ENCODE measurements at places on chromosomes 3 and 15.

- no peak for DNase-seq
Observed at GRCh38 chr3:124557-125179, 71.9 kb upstream of the CHL1 start.

DNA sequence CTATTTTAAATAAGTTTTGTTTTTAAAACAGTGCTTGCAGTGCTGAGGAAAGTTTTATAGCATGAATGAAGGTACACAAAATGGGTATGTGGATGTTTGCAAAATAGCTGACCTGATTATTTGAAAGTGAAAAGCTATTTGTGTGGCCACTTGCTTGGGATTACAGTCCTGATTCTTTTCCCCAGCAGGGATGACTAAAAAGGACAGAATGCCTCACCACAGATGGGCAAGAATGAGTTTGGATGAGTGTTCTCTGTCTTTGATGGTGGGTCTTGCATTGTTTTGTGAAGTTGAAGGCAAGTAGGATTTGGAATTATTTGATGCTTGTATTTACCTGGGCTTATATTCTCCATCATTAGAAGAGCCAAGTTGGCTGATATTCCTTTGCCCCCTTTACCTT is 48.8 kb upstream of the MEIS2 start:
- DNase-seq: no peak

GRCh38 chr15:32867313-32867626 is 149.5 kb downstream of the GREM1 start:
- no peak for DNase-seq

DNA sequence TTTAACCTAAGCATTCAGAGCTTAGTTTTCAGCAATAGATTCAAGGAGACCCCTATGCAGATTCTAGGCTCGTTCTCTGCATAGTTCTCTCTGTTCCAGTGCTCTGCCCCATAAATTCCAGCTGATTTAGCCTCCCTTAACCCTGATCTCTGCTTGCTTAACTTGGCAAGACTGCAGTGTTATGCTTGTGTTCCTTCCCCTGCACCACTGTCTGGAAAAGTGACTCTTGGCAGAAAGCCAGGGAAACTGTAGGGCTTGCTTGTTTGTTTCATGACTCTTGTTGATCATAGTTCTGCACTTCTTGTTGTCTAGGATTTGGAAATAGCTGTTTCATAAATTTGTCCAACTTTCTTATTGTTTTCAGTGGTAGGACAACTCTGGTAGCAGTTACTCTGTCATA is 40.1 kb downstream of the ANAPC13 start:
- no peak for DNase-seq

- peak; percentile 78 for DNase-seq
Observed at GRCh38 chr3:141454906-141455602, 31.8 kb upstream of the RASA2 start.

- no peak for DNase-seq
Observed at GRCh38 chr3:159800434-159801155, 188.0 kb upstream of the IL12A start.

DNA sequence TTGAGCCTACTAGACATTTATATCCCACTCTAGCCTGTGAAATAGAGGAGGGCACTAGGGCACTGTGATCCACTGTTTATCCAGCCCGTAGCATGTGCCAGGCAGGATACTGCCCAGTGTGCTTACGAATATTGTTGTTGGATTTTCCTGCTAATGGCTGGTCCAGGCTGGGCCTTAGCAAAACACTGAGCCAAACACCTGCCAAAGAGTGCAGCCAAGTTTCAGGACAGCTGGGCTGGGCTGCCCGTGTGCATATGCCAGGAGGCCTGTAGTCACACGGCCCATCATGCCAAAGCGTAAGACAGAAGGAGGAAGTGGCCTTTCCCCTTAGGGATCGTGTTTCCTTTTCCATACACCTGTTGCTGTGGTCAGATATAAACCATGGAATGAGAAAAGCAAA is 54.5 kb upstream of the ABHD10 start:
- DNase-seq: no peak

- no peak for DNase-seq
Observed at GRCh38 chr3:126450744-126451143, 24.9 kb downstream of the ZXDC start.

GRCh38 chr15:69389426-69389825 is 24.7 kb upstream of the KIF23 start:
- no peak for DNase-seq

DNA sequence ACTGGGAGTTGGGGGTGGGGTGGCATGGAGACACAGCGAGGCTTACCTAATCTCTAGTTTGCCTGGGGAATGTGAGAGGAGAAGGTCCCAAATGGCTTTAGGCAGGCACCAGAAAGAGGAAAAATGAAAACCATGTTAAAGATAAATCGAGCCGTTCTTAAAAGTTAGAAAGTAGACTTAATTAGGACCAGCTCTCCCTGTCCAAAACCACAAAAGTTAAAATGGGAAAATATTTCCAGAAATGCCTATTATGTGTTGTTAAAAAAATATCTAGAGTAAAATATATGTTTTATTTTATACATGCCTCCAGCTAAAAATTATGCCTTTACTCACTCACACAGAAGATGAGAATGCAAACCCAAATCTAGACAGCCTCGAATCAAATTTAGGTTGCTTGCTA is 50.1 kb downstream of the LRTM1 start:
- DNase-seq: no peak

GRCh38 chr3:83482402-83483070 is 1476.3 kb upstream of the CADM2 start:
- no peak for DNase-seq

DNA sequence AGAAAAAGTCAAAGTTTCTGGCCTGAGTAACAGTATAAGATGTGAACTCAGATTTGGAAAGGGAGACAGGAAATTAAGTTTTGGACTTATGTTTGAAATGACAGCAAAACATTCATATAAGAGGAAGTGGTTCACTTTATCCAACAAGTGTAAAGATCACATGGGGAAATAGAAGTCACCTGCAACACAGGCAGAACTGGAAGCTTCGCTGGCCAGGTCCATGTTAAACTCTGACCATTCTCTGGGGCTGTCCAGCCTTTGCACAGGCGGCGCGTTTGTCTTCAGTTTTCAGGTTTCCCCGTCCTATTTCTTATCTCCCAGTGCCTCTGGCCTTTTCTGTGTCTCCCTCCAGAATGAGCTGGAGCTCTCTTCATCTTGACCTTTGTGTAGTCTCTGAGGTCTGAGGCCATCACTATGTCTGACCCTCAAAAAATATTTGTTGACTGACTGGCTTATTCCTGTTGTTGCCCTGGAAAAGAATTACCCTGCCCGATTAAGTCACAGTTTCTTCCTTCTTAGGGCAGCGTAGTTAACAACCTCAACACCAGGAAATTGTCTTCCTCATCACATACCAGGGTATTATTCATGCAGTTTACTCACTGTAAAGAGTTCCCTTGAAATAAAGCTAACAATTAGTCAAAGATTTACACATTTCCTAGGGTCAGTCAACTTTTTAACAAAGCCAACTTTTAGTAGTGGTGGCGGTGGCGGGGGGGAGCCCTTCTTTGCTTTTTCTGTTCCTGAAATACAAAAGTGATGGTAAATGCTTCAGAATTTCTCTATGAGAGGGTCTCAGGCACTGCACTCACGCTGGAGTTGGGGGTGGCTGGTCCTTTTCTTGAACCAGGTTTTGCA is 959 bp upstream of the RASA2 start:
- no peak for DNase-seq

All from NCI-H524 (cell line).